ENCODE measurements at places on chromosomes 5 and 9.

GRCh38 chr5:42807722-42808447, 3.8 kb downstream of the SELENOP start:
- DNase-seq, result no peak

DNA sequence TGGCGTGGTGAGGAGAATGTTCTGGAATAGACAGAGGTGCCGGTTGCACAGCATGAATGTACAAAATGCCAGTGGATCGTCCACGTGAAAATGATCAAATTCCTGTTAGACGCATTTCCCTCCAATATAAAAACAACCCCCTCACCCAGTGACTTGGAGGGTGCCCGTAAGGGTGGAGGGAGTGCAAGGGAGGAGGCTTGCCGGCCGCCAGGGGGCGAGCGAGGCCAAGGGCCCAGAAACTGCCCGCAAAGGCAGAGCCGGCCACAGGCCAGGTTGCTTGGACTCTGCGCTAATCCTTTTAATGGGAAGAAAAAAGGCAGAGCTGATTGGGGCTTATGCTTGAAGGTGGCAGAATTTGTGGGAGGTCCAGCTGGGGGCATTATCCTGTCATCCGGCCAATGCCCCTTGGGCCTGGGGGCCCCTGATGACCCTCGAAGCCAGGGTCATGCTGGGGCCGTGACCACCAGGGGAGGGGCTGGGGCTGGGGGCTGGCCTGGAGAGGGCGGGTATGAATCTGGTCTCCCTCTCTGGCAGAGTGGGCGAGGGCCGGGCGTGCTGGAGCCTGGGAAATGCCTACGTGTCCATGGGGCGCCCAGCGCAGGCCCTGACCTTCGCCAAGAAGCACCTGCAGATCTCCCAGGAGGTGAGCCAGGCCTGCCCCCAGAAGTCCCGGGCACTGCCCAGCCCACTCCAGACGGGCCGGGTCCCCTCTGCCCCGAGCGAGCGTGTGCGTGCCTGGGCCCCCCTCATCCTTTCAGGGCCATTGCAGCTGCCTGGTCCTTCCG, 12.0 kb downstream of the GPSM1 start:
- DNase-seq, result peak; percentile 38

DNA sequence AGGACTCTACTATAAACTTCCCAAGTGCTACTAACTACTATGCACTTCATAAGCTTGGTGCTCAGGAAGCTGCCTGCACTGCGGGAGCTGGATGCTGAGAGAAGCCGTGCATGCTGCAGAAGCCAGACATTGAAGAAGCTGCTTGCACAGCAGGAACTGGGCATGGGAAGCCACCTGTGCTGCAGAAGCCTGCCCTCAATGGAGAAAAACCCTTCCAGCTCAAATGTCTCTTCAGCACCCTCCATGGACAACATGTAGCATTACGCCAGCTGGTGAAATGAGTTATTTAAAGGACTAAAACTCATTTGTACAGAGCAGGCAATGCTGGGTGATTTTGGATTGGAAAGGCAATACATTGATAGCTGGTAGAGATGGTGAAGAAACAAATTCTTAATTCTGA, 247.2 kb downstream of the KIF4B start:
- DNase-seq, result no peak

- peak; percentile 57 for DNase-seq
Observed at GRCh38 chr5:125583321-125584139, 837.1 kb upstream of the ZNF608 start.

DNA sequence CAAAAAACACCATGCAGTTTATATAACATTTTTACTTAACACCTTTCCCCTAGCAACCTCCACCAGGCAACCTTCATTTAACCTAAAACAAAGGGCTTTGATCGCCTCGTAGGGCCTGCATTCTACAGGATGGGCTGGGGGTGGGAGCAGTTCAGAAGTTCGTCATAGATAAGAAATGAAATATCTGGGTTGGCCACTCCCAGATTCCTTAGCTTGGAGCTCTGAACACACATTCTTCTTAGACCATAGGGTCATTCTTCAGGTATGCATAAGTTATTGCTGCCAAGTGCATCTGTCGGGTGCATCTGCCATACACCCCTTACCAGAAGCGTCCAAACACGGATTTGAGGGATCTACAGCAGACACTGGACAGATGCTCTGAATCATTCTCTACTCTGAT, 4.3 kb upstream of the SLC22A5 start:
- peak; percentile 57 for DNase-seq

DNA sequence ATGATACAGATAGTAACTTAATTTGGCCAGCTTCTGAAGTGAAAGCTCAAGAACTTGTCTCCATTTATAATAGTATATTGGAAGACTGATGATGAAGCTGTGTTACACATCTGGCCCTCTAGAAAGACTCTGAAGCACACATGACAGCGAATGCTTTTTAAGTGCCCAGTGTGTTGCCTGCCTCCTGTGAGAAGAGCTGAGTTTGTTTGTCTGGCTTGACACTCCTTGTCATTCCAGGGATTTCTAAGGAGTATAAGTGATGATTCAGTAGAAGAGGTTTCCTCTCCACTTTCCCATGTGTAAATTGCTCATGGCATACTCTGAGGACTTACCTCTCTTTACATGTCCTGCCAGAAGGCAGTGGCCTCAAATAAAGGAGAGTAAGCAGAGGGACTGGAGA, 30.4 kb upstream of the LRRTM2 start:
- DNase-seq, result peak; percentile 74

DNA sequence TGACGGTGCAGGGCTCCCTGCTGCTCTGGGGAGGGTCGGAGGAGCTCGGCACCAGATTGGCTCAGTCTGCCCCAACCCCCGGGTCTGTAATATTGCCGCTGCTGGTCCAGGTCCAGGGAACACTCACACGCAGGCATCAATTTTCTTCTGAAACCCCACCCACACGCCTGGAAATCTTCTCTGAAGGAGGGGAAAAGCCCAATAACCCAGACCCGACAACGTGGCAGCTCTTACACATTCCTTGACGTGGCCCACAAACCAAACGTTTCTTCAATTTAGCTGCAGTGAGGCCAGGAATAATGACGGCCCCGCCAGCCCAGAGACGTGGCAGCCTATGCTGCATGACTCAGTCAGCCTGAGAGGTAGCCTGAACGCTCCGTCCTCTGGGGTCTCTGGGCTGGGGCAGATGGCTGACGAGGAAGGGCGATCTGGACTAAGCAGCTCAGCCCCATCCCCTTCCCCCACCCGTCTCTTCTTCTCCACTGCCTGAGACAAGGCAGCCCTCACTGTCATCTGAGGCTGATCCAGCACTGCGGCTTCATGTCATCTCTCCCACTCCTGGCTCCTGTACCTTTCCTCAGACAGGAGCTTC, 9.9 kb upstream of the SPARC start:
- peak; percentile 100 for DNase-seq

GRCh38 chr5:68140763-68141162, 74.8 kb upstream of the PIK3R1 start:
- no peak for DNase-seq

DNA sequence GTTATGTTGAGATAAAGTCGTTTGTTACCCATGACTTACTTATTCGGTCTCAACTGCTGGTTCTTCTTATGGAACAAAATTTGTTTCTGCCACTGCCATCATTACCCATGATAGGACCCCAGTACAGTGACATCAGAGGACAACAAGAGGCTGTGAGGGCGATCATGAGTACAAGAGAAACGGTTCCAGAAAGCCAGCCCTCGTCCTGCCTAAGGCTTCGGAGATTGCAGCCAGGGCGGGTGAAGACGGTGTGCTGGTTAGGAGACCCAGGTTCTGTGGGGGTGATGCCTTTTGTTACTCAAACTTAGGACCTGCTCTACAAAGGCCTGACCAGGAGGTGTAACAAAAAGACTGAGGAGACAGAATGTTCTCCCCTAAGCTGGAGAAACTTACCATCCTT, 10.9 kb downstream of the FYB1 start:
- no peak for DNase-seq

DNA sequence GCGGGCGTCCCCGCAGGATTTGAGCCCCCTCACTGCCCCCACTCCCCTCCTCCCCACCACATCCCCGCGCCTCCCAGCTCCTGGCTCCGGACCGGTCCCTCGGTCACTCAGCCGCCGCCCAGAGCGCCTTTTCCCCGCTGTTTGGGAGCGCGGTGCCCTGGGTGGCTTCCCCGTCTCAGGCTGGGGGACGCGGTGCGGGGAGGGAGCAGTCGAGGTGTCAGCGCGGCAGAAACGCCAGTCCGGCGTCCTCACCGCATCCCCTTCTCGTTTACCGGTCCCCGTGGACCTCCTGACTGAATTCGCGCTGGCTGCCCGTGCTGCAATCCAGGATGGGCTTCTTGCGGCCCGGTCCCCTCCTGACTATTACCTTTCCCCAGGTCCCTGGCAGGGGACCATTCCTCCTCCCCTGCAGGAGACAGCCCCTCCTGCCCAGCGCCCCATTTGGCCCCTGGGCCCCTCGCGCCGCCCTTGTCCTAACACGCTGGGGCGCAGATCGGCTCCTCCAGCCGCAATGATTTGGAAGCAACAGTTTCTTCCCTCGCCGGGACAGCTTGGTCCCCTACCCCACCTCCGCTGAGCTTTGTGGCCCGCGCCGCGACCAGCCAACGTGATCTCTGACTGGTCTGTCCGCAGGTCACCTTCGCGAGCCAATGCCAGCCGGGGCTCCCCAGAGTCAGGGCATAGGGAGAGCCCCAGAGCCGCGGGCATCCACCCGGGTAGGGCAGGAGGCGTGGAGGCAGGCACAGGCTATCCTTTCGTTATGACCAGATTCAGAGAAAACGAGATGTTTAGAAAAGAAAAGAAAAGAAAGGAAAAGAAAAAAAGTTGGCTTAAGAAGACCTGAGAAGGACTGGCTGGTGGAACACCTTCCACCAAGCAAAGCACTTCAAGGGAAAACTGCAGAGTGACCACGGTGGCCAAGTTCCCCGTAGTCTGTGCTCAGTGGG, 1.2 kb downstream of the ANKRD33B start:
- DNase-seq, result no peak

DNA sequence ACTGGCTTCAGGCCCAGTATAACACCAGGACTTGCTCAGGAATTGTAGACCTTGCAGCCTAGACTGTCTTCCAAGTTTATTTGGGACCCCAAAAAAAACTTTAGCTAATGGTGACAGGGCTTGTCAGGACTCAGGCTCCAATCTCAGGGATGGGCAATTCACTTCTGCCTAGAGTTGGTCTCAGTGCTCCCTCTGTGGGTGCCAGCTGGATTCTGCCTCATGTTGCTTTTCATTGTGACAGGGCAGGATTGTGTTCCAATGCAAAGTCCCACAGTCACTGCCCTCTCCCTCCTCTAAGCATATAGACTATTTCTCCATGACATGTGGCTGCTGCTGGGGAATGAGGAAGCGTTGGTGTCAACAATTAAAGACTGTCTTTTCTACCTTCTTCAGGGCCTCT, 174.7 kb downstream of the CYLC2 start:
- no peak for DNase-seq

DNA sequence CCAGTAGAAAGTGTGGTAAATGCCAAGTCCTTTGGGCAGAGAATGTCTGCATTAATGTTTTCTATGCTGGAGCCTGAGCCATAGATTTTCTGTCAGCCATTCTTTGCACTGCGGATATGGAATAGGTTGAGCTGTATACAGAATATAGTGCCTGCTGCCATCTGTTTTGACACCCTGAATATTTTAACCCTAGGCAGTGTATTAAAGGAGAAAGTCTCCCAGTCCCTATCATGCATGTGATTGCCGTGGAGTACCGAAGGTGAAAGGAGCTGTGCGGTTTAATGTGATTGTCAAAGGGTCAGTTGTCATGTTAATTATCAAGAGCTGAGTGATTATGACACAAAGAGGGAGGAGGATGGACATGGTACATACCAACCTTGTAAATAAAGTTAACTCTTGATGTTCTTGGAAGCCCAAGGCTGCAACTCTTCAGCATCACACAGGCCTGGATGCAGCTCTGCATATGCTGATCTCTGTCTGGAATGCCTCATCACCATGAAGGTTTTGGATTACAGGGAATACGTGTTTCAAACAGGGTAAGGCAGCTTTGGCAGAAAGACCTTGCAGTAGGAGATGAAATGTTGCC, 247.1 kb upstream of the ELAVL2 start:
- DNase-seq, result no peak

DNA sequence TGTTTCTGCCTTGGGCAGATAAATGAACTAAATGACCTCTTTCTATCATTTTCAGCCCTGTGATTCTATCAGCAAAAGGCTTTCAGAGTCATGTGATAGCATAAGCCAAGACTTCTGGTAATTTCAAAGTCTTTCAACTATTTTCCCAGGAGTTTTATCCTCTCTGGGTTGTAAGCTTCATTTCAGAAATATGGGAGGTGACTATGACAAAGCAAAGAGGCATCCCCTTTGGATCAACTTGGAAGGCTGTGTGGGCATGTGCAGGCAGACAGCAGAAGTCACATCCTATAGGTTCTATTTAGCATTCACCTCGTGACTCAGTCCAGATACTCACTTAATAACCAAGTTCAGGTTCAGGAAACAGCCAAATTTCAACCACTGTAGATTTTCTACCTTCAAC, 149.0 kb upstream of the FST start:
- DNase-seq, result peak; percentile 87

DNA sequence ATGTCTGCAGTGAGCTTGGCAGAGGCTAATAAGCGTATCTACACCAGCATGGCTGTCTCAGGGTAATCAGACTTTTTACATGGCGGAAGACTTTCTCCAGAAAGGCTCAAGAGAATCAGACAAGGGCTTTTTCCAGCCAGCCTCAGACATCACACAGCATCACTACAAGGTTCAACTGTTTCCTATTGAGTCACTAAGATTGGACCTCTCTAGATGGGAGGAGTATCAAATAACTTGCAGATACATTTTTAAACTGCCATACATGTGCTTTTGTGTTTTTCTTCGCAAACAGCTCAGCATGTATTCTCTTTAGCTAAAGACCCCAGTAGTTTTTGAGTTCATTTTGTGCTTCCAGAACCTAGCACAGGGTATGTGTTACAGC, 22.9 kb upstream of the PIK3R1 start:
- DNase-seq, result no peak

DNA sequence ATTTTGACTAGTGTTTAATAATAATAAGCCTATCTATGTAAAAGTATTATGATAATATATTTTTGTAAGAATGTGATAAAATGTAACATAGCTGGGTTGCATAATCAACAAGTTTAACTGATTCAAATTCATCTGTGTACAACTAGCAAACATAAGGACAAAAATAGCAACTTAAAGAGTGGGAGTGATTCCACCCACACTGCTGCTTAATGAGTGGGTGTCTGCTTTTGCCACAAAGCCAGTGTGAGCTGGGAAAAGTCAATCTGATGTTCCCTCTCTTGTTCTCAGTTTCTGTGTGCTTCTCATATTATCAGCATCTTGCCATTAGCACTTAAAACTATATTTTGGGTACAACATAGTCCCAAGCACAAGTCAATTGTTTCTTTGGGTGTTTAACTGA, 111.1 kb upstream of the DPYSL3 start:
- no peak for DNase-seq

- peak; percentile 3 for DNase-seq
Observed at GRCh38 chr5:117713585-117714198, 1139.1 kb upstream of the SEMA6A start.

GRCh38 chr9:38334234-38334633, 58.3 kb upstream of the ALDH1B1 start:
- no peak for DNase-seq

- peak; percentile 1 for DNase-seq
Observed at GRCh38 chr5:145056800-145057199, 778.3 kb downstream of the PRELID2 start.

- peak; percentile 61 for DNase-seq
Observed at GRCh38 chr5:78899922-78900362, 85.2 kb downstream of the ARSB start.

- DNase-seq, result no peak
Observed at GRCh38 chr9:89236955-89237573, 58.4 kb upstream of the SHC3 start.

GRCh38 chr9:72394066-72394465, 29.1 kb upstream of the ZFAND5 start:
- DNase-seq, result no peak
